ENCODE measurements at places on chromosomes 4 and X. TPM values are rescaled to one million over a fixed set of nuclear protein-coding genes. Genes with fewer than 3 reads are reported as not detected.

The GAGE2A gene
- not detected for total RNA-seq

The ZNF157 gene
- under 0.01 TPM for total RNA-seq

The CT45A1 gene
- not detected for total RNA-seq

The USP17L17 gene
- total RNA-seq: not detected
